Stimulated activated CD8-positive, alpha-beta memory T cell treated with anti-CD3 and anti-CD28 coated beads, Interleukin-7, amount 100 ng/mL, for 24 hours (primary cell): ENCODE measurements at places on chromosomes 7 and 10.

DNA sequence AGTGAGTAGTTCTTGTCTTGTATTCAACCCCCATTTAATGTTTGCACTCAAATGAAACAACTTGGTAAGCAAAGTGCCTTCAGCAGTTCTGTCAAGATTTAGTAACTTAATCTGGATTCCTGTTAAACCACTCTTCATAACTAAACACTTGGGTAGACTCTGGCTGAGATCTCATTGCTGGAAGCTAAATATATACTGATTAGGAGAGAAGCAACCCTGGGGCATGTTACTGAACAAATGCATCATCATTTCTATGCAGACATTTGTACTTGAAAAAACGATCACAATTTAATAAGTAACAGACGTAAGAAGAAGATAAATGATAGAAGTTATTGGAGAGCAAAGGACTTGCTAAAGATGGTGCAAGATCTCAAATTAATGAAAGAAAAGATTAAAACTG lies 308.4 kb upstream of the POM121L12 start:
- no peak for DNase-seq

DNA sequence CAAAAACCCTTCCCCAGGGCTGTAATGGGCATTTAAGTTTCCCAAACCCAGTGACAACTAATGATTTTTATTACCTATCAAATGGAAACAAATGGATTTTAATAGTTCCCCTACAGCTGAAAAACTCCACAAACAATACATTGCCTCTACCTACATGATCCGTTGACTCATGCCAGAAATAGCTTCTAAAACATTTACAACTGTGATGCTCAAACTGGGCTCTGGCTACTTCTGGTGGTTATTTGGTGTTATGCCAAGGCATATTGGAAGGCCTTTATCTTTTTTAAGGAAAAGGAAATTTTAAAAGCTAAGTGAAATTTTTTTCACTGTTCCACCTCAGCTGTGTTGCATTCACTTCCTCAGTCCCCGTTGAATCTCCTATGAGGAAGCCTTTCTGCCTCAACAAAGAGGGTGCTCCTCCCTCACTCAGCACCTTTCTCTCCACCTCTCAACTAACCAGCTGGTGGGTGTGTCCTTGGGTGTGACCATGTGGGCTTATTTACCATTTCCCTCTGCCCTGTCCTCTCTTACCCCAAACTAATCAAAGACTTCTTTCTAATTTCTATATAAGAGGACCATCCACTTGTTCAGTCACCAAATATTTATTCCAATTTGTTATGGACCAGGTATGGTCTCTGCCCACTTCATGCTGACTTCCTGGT lies 82.9 kb downstream of the PRTFDC1 start:
- no peak for DNase-seq

- no peak for DNase-seq
These were observed 35.3 kb downstream of the KCNH2 start for GRCh38 chr7:150942591-150943452.

GRCh38 chr7:154587792-154588191 lies 415.1 kb downstream of the PAXIP1 start:
- no peak for DNase-seq

- no peak for DNase-seq
These were observed 55.4 kb upstream of the IGFBP3 start for GRCh38 chr7:45976485-45976856.

DNA sequence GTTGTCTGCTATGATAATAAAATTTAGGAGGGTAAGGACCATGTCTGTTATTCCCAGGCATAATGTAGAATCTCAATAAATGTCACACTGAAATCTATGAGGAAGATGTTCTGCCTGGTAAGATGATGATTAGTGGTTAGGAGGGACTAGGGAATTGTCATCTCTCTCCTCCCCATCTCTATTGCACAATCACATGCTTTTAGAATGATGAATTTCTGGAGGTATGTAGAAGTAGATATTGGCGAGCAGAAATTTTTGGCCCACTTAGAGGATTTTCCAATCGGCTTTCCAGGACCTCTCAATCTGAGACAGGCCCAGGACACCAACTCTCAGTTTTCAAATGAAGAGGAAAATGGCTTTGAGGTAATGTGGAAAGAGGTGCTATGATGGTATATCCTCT lies 2.0 kb upstream of the PITX3 start:
- no peak for DNase-seq

GRCh38 chr10:29344073-29344820 lies 55.4 kb downstream of the LYZL1 start:
- DNase-seq, result no peak

- DNase-seq, result no peak
These were observed 193.4 kb upstream of the MBL2 start for GRCh38 chr10:52965938-52966401.
